ELR (cell line): ENCODE measurements at places on chromosomes 5 and 9.

DNA sequence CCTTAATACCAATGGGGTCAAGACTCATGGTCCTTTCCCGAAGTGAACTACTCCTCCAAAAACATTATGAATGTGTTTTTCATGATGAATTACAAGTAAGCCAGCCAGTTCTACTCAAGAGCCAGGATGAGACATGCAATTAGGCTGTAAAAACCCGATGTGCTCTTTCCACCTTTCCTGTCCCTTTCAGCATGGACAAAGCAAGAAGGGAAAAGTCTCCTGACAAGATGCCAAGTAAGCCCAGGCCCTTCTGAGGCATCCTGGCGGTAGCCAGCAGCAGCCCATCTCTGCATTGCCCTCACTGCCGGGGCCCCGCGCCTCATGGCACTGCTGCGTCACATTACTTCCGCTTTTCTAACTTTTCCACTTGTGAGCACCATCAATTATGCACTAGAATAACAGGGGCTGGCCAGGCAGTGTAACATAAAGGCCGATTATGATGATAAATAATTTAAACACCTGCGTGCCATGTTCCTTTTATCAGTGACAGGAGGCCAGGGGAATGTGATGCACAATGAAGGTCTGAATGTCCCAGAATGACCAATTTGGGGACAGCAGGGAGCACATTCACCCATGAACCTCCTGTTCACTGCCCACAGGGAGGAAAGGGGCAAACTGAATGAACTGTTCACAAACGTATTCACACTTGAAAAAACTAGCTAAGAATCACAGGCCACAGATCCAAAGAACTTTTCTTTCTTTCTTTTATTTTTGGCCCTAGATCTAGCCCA is 37.4 kb downstream of the EFNA5 start:
- DNase-seq = no peak

DNA sequence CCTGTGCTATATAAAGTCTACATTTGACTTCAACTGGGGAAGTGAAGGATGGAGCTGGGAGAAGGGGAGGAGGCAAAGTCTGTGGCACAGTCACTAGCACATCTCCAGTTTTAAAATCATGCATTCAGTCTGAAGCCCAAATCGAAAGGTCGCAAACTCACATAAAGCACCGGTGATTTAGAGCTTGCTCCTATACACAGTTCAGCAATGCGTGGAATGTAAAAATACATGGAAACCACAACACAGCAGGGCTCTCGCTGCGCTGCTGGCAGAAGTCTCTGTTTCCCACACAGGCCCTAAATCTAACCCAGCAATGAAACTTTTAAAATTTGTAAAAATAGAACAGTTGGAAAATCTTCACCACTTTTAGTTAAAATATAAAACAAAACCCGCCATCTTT is 68.2 kb downstream of the EBF1 start:
- peak; percentile 36 for DNase-seq

GRCh38 chr9:101636247-101636646 is 41.5 kb upstream of the PPP3R2 start:
- no peak for DNase-seq

- no peak for DNase-seq
Observed at GRCh38 chr9:112158656-112159367, 16.3 kb downstream of the SUSD1 start.

GRCh38 chr9:131043646-131044045 is 34.7 kb downstream of the LAMC3 start:
- no peak for DNase-seq

DNA sequence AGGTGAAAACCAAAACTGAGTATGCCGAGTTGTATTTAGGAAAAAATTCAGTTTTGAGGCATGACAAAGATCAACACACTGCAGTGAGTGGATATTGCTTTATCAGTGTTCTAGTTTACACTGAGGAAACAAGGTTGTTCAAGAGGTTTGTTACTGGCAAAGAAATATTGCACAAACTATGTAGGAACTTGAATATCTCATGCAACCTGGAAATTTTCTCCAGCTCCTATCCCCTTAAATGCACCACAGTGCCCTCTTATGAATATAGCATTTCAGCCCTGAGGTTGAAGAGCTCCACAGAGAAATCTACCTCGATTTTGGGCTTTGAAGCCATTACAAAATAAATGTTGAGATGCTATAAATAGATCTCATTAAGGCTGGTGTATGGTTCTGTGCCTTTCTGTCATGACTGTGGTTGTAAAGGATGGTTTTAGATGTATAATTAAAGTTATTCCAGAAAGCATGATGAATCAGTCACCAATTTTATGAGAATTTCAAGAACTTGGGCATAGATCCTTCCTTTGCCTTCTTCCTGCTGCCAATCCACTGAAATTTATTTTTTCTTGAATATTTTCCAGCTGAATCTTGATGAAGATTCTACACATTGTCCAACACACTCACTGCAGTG is 159.3 kb downstream of the SPATA31D1 start:
- DNase-seq = no peak
